ENCODE measurements at places on chromosomes 7 and 10.

DNA sequence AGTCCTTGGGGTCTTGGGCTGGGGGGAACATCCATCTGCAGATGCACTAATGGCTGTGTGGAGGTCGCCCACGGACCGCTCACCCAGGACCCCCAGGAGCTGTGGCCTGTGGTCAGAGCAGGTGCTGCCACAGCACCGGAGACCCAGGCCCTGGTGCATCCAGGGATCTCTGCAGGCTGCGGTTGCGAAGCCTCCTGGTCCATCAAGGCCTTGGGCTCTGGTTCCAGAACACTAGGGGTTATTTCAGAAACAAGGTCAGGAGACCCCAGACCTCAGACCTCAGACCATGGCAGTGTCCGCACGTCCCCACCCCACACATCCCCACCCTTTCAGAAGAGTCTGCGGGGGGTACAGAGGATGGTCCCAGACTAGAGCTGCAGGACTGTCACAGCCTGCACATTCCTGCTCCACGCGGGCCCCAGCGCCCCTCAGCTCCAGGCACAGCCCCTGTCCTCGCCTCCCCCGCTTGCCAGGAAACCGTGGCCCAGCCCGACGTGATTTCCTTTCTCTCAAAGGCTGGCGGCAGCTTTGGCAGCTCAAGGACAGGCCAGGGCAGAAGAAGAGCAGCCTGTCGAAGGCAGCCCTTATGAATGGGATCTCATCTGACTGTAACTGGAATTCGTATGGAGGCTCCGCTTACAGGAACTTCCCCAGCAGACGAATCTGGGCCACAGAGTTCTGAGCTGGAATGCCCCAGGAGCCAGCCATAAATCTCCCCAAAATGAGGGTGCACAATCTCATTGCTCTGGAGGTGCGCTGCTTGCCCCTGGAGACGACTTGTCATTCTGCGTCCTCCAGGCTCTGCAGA lies 136.2 kb upstream of the RET start:
- no peak for DNase-seq

GRCh38 chr7:155869784-155870076 lies 57.5 kb upstream of the SHH start:
- DNase-seq = no peak

DNA sequence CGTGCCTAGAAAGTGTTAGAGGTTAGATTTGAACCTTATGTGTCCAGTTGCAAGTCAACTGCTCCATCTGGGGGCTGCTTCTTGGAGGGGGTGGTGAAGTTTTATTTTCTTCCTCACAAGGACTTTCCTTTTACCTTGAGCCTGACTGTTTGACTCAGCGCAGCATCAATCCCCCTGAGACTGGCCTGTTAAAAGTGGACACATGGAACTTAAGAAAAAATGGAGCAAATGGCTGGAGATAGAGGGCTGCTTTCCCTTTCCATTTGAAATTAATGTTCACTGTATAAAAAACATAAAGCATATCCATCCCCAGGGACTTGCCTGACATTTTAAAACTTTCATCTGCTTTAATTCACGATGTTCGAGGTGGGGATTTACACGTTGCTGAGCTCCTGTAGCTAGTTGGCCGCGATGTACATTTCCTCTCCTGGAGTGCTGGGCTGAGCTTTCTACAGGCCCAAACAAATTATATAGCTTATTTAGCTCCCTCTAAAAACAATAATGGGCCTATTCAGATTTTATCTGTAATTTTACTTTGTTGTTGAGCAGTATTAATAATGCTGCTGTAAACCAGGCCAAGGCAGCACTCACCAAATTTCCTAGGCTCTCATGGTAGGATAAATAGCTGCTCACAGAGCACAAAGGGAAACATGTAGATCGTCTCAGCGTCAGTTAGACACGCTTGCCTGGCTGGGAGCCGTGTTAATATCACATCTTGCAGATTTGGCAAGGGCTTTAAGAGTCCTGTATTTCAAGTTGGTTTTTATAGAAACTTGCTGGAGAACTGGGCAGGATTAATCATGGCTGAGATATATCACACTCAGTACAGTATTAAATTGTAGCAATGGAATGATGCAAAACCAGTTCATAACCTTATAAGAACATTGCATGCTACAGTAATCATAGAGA lies 251.5 kb downstream of the LRMDA start:
- no peak for DNase-seq

GRCh38 chr7:25098096-25099046 lies 26.7 kb downstream of the CYCS start:
- DNase-seq = peak; percentile 33

DNA sequence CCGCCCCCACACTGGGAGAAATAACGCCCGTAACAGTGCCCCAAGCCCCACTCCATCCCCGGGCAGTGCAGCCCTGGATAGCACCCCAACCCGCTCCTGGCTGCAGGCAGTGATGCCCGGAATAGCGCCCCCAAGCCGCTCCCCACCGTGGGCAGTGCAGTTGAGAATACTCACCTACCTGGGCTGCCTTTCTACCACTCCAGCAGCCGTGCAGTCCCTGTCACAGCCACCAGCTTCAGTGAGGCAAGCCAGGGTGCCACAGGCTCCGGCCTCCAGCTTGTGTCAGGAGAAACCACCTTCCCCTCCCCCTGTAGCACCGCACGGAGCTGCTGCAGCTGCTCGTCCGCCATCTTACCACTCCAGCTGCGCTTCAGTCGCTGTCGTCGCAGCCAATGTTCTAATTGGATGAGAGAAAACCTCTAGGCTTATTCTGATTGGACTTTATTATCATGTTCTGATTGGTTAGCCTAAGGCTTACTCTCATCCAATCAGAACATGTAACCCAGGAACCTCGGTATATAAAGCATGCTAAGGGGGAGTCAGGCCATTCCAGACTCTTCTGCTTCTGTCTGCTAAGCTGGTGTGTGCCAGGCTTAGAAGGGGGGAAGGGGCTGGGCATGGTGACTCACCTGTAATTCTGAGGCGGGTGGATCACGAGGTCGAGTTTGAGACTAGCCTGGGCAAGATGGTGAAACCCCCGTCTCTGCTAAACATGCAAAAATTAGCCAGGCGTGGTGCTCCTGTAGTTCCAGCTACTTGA lies 53.2 kb upstream of the ZNF33B start:
- DNase-seq = no peak

DNA sequence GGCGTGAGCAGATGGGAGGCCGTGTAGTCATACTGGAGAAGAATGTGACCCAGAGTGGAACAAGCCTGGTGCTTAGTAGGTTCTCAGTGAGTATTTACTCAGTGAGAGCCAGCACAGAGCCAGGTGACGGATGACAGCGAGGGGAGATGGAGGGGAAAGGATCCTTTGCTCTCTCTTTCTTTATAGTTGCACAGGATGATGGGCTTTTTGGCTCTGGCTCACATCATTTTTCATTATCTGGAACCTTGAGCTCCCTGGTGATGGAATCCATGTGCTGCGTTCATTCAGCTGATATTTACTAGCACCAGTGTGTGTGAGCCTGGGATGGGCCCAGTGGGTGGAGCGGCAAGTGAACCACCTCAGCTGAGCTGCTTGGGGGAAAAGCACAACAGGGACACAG lies 17.2 kb downstream of the BTBD16 start:
- no peak for DNase-seq
